ENCODE measurements at places on chromosomes 11 and 22.

GRCh38 chr11:114145166-114145775, 85.8 kb downstream of the ZBTB16 start:
- DNase-seq = no peak

- DNase-seq = no peak
Measured at GRCh38 chr22:29342177-29342576, 26.7 kb upstream of the RASL10A start.

GRCh38 chr11:8222820-8223512, 40.7 kb downstream of the LMO1 start:
- no peak for DNase-seq

GRCh38 chr11:35856756-35857155, 87.1 kb upstream of the LDLRAD3 start:
- no peak for DNase-seq

- peak; percentile 35 for DNase-seq
Measured at GRCh38 chr22:39814899-39815298, 78.7 kb downstream of the ENTHD1 start.

DNA sequence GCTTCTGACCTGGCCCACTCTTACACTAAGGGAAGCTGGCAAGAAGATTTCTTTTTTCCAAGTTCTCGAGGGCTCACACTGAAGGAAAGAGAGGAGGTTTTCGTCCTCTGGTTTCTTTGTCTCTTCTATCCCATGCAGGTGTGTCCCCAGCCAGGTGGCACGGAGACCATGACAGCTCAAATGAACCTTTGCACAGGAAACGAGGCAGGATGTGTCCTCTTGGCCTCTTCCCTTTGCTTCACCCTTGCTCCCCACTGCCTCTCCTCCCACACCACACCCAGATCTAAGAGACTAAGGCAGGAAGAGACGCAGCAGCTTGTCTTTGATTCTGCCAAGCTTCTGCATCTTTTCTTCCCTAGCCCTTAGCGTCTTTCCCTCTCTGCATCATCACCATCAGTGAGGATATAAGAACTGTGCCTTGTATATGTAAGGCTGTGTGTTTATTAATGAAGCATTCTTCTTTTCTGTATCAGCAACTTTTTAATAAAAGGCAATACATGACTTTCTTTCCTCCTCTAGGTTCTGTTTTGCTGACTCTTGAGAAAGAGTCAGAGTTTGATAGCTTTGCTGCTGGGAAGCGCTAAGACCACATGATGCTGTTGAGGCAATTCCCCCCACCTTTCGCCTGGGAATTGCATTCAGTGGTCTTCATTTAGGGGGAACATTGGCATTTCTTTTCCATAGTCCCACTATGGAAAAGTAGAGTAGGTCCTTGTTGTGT, 56.0 kb upstream of the PARVA start:
- no peak for DNase-seq

- DNase-seq = no peak
Measured at GRCh38 chr22:19951346-19951745, 9.7 kb upstream of the TXNRD2 start.

- no peak for DNase-seq
Measured at GRCh38 chr11:78067704-78068103, 4.0 kb downstream of the THRSP start.

DNA sequence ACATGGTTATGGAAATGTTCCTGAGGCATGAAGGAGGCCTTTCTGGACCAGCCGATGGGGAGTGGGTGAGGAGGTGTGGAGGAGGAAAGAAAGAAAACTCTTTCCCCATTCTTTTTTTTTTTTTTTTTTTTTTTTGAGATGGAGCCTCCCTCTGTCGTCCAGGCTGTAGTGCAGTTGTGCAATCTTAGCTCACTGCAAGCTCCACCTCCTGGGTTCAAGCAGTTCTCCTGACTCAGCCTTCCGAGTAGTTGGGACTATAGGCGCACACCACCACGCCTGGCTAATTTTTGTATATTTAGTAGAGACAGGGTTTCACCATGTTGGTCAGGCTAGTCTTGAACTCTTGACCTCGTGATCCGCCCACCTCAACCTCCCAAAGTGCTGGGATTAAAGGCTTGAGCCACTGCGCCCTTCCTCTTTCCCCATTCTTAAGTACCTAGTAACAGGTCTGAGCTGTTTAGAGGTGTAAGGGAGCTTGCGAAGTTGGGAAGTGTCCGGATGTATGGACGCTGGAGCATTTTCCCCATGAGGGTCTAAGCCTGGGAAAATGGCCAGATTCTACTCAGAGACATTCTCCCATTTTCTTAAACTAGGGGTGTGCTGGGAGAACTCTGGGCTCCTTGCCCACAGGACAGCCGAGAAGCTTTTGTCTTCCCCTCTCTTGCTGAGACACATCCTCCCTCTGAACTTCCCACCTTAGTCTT, 135.8 kb downstream of the TEAD1 start:
- DNase-seq = no peak

DNA sequence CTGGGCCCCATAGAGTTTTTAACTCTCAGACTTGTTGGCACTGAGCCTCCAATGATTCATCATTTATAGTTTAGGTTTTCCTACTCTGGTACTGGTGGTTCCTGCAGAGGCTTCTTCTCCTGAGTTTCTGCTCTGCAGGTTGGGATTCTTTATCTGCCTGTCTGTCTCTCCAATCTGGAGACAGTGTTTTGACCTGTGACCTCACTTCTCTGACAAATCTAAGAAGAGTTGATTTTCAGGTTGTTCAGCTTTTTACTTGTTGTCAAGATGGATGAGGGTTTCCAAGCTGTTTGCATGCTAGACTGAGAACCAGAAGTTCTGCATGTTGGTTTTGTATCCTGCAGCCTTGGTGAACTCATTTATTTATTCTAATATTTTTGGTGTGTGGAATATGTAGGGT, 63.9 kb downstream of the JAM3 start:
- peak; percentile 25 for DNase-seq

GRCh38 chr22:19180234-19180633, 1.7 kb upstream of the SLC25A1 start:
- DNase-seq = no peak

DNA sequence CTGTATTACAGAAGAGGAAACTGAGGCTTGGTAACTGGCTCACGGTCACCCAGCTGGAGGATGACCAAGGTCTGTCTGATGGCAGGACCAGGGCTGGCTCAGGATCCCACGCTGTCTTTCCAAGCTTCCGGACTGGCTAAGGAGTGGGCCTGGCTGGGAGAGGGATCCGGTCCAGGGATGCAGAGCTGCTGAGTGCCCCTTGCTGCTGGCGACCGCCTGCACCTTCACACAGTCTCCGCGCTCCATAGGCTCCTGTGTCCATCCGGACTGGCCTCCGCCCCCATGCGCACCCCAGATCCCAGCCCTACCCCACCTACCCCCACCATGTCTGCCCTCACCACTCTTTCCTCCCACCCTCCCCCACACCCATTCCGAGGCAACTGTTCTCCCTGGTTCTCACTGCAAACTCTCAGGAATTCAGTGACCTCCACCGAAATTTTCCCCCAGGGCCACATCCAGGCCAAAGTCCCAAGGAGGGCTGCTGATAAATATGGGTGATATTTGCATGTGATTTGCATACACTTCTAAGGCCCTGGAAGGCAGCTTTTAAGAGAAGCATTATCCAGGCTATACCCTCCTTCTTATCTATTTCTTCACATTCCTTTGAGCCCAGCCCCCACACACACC, 48.5 kb upstream of the SLC35C1 start:
- DNase-seq = no peak

GRCh38 chr11:35629914-35630313, 11.7 kb downstream of the FJX1 start:
- DNase-seq = peak; percentile 99

DNA sequence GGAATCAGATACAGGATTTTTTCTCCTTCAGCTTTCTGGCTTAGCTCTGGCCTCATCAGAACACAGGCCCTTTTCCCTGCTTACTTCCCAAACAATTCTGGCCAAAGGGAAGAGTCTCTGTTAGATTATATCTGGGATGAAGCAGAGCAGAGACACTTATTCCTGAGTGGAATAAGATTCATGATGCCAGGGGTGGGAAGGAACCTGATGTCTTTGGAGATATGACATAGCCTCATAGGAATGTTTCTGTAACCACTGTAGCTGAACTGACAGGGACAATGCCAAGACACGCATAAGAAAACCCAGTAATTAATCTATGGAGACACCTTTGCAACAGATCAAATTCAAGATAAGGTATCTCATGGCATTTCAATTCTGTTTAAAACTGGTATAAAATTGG, 177.1 kb upstream of the RAG2 start:
- DNase-seq = peak; percentile 19

DNA sequence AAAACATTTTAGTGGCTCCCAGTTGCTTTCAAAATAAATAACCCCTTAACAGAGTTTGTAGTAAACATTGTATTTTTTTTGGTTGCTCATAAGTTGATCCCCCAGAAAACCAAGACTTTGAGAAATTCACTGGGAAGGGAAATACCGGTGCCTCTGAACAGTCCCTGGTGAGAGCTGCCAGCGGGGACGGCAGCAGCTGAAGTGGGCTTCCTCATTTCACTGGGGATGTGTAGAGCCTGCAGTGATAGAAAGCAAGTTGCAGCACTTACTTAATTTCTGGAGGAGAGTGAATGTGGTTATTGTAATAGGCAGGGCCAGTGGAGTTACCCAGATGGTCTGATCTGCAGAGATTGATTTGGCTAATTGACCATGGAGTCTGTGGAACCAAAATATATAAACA, 18.6 kb upstream of the MCHR1 start:
- no peak for DNase-seq

DNA sequence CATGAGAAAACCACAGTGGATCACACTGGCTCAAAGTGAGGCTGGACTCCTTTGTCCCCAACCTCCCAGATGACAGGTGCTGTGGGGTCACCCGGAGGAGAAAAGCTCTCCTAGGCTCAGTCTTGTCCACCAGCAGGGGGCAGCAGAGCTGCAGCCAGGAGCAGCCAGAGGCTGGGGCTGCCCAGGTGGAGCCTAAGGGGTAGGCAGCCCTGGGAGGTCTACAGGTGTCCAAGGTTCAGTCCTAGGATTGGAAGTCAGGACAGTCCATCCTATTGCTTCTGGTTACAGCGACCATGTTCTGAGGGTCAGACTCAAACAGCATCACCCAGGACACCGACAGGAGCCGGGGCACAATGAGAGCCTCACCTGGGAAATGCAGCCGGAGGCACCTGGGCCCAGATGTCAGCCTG, 77.6 kb upstream of the IGLL5 start:
- DNase-seq = no peak

GRCh38 chr11:18739685-18740084, 13.7 kb upstream of the IGSF22 start:
- DNase-seq = no peak

DNA sequence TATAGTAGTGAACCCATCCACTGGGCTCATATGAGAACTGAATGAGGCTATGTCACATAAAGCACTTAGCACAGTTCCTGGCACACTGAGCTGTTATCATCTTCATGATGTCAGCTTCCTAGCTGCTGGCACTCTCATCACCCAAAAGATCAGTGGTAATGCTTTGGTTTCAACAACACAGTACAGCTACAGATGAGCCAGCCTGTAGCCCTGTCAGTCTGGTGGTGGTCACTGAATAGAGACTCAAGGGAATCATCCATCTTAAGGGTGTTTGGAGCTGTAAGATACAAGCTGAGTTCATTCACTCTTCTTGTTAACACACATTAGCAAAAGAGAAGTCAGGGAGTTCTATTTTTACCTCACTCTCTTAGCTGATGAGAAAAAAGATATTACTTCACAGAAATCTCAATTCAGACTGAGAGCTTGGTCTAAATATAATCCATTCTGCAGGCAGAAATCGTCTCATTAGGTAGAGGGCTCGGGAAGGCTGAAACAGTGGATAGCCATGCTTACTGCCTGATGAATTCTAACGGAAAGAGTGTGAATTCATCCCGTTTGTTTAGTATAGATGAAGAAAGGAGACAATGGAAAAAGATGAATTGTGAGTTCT, 6.3 kb upstream of the SLC1A2 start:
- DNase-seq = no peak

DNA sequence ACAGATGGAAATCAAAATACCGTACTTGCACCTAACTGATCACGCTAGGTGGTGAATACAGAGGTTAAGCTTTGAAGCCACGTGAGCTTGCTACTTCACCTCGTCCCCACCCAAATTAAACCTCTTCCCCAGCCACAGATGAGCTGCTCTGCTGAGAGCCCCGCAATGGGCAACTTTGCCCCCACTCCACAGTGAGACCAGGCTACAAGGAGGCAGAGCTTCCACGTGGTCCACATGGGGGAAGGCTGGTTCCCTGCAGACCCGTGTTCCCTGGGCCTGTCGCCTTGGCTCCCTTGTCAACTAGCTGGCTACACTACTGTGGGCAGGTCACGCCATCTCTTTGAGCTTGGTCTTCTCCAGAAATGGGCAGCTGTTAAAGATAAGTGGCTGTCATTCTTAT, 10.9 kb downstream of the CD5 start:
- no peak for DNase-seq

- DNase-seq = peak; percentile 89
Measured at GRCh38 chr11:72643547-72643946, 30.7 kb downstream of the PDE2A start.

GRCh38 chr22:39493759-39494158, 8.3 kb upstream of the MIEF1 start:
- DNase-seq = peak; percentile 76

- no peak for DNase-seq
Measured at GRCh38 chr11:10440401-10440800, 14.7 kb upstream of the AMPD3 start.

DNA sequence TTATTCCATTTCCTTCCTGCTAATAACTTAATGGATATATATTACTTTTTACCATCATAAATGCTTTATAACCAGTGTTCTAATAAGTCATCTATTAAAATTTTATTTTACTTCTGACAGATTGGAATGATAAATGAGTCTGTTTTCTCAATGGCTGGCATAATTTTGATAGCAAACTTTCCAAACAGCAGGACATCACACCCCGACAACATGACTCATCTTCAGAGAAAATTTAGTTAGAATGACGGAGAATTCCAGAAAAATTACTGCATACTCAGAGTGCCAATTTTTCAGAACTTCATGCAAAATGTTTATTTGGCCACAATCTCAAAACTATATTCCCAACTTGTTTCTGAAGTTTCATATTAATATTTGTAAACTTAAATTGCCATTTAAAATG, 174.4 kb downstream of the SWAP70 start:
- DNase-seq = peak; percentile 35

GRCh38 chr11:10390375-10390774, 64.7 kb upstream of the AMPD3 start:
- DNase-seq = peak; percentile 75

- DNase-seq = no peak
Measured at GRCh38 chr22:38292694-38293093, 19.9 kb upstream of the TMEM184B start.

DNA sequence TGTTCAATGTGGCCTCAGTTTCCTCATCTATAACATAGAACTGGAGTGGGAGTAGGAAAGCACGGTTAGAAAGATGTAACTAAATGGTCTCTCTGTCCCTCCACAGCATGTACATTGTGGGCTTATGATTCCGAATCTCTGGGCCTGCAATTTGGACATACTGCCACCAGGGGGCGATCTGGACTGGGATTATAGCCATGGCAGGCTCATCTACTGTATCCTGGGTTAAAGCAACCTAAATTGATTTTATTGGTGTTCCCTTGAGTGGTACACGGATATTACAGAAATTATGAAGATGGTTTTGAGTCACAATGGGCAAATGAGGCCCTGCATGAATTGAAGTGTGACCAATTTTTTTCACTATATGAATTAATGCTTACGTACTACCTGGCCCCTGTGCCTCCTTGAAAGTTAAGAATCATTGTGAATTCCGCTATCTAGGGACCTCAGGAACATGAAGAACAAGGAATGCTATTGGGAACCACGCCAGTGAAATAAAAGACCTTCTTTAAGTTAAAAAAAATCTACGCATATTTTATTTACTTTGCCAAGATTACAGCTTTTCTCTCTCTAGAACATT, 32.9 kb downstream of the TST start:
- peak; percentile 65 for DNase-seq

GRCh38 chr11:8828580-8829361, 82.2 kb upstream of the AKIP1 start:
- DNase-seq = no peak

- DNase-seq = no peak
Measured at GRCh38 chr11:18271206-18271605, 5.1 kb downstream of the SAA1 start.

Measured in PC-3 (cell line).